Fibroblast of skin of right biceps (primary cell): ENCODE measurements at places on chromosomes 2 and 18.

- DNase-seq: peak; percentile 62
Observed at GRCh38 chr2:197707316-197708213, 2.4 kb downstream of the MARS2 start.

DNA sequence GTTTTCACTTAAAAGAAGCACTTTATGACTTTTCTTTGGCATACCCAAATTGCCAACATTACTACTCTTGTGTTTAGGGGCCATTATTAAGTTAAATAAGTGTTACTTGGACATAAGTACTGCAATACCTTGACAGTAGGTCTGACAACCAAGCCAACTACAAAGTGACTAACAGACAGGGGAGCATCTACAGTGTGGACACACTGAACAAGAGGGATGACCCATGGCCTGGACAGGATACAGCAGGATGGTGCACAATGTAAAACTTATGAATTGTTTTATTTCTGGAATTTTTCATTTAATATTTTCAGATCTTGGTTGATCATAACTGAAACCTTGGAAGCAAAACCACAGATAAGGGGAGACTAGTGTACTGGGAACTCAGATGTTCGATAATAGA lies 4.0 kb upstream of the INPP1 start:
- no peak for DNase-seq

DNA sequence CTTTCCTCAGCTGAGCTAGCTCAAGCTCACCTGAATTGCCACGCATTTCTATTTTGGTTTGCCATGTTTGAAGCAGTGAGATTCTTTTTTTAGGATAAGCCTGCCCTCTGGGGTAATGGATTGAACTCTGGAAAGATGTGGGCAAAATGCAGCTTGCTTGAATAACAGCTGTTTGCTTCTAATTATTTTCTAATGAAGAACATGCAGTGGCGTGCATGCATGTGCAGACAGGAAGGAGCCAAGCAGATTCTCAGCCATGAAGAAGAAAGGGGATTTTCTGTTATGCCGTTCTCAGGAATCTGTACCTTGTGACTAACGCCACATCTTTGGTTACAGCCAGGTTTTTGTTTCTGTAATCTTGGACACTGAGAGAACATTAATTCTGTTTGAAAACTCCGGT lies 171.2 kb downstream of the ANTXR1 start:
- peak; percentile 71 for DNase-seq

- DNase-seq: peak; percentile 65
Observed at GRCh38 chr18:29418136-29418535, 1241.2 kb upstream of the CDH2 start.

- no peak for DNase-seq
Observed at GRCh38 chr2:228649447-228649846, 468.0 kb upstream of the SPHKAP start.
